ENCODE measurements at places on chromosomes 1 and 21. TPM values are rescaled to one million over a fixed set of nuclear protein-coding genes. Genes with fewer than 3 reads are reported as not detected.

FAM20B gene
- total RNA-seq, result 39.8 TPM

RIMS3 gene
- total RNA-seq, result 31.9 TPM

APH1A gene
- total RNA-seq, result 64.2 TPM

LHX8 gene
- 0.31 TPM for total RNA-seq

SHISAL2A gene
- total RNA-seq, result not detected

BMP8B gene
- 0.63 TPM for total RNA-seq

RPE65 gene
- 0.31 TPM for total RNA-seq

CAPZA1 gene
- total RNA-seq, result 110 TPM

NDUFV3 gene
- total RNA-seq, result 33.8 TPM

HP1BP3 gene
- total RNA-seq, result 531 TPM

SMIM11 gene
- 27.2 TPM for total RNA-seq

PLXNA2 gene
- 145 TPM for total RNA-seq

KRTAP12-2 gene
- not detected for total RNA-seq

CFHR5 gene
- total RNA-seq, result not detected

S100A6 gene
- 7.2 TPM for total RNA-seq

All from parietal lobe (tissue), 2 donors.